ENCODE measurements at places on chromosomes 2 and 18.

- DNase-seq = no peak
Measured at GRCh38 chr2:240642061-240642805, 17.0 kb downstream of the GPR35 start.

DNA sequence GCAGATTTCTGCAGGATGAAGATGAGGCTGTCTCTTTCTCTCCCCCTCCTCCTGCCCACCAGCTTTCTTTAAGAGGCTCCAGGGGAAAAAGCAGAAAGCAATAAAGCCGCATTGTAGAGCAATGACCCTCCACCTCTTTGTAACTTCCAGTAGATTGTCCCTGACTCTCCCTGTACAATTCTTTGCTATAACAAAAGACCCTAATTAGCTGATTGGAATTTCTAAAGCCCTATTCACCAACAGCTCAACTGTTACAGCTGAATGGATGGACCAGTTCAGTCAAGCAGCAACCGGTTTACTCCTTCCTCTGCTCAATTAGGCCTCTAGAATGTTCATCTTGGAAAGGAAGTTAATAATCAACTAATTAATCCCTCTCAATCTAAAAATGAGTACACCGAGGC is 301.0 kb downstream of the STK39 start:
- no peak for DNase-seq

- DNase-seq = no peak
Measured at GRCh38 chr2:214629875-214630274, 179.6 kb downstream of the BARD1 start.

DNA sequence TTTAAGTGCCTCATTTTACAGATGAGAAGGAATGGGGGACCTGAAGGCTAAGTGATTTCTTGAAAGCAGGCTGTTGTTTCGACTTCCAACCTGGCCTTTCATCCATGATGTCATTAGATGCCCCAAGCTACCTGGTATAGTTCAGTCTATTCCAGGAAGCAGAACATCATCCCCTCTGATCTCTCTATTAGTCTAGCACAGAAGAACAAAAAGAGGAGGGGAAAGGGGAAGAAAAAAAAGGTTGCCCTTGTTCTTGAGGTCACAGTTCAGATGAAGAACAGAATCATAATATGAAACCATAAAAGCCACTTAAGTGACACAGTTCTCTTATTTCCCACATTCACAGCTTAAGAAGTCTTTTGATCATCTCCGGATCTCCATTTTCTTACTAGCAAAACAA is 386.2 kb upstream of the HNRNPA3 start:
- no peak for DNase-seq

DNA sequence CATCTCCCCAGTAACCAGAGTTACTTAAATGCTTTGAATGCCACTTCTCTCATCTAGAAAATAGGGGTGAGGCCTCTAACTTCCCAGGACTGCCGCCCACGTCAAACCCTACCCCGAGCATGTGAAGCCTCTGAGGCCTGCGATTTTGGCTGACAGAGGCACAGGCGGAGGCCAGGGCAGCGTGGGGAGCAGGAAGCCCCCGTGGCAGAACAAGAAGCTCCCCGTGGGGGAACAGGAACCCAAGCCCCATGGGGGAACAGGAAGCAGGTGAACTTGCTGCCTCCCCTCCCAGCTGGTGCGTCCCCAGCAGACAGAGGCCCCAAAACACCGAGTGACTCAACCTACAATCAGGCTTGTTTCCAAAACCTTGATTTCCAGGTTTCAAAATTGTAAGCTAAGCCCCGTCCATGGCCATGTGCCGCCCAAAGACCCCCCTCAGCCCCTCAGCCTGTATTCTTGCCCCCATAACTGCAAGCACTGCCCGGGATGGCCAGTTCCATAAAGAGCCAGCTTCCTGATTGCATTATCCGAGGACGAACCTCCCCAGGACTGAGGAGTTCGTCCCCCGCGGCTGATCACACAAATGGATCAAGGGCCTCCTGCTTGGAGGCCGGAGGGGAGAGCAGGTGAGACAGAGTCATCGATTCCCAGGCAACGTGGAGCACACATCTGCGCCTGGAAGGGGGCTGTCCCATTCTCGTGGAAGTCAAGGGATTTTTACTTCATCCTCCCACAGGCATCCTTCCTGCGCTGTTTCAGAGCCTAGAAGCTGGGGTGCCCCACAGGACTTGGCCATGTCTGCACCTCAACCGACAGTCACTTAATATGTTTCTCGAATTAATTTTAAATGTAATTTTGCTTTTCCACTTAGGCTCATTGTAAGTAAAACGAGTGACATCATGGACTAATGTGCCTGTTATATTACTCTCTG is 36.3 kb upstream of the CTDP1 start:
- no peak for DNase-seq

GRCh38 chr2:218734190-218734975 is 23.7 kb downstream of the TTLL4 start:
- DNase-seq = no peak

- peak; percentile 84 for DNase-seq
Measured at GRCh38 chr2:232538671-232539070, 821 bp upstream of the CHRNG start.

DNA sequence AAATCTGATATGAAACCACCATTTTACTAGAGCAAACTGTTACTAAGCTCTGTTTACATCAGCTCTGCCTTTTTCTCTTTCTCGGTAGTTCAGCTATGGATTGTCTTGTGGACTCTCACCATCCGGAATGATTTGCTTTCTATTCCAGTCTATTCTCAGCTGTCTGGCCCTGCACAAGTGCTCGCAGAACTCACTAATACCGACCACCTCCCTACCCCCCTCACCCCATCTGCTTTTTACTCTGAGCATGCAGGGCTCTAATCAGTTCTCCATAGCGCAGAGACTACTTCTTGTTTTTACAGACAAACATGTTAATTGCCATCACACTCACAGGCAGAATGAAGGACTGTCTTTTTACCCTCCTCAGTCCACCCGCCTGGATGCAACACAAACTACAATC is 180.7 kb upstream of the POU3F3 start:
- no peak for DNase-seq

Measured in CMK (cell line).